ENCODE measurements at places on chromosomes 3 and 15.

DNA sequence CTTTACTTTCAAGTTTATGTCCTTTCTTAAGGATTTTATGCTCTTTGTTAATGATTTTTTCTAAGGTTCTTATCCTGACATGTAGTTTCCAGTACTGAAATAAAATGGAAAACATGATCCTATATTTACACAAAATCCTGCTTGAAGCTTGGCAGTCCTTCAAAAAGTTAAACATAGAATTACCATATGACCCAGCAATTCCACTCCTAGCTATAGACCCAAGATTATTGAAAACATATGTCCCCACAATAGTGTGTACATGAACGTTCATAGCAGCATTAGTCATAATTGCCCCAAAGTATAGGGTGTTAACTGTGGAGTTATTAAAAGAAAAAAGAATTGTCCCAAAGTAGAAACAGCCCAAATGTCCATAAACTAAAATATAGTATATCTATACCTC lies 33.2 kb downstream of the ITGB5 start:
- no peak for DNase-seq

DNA sequence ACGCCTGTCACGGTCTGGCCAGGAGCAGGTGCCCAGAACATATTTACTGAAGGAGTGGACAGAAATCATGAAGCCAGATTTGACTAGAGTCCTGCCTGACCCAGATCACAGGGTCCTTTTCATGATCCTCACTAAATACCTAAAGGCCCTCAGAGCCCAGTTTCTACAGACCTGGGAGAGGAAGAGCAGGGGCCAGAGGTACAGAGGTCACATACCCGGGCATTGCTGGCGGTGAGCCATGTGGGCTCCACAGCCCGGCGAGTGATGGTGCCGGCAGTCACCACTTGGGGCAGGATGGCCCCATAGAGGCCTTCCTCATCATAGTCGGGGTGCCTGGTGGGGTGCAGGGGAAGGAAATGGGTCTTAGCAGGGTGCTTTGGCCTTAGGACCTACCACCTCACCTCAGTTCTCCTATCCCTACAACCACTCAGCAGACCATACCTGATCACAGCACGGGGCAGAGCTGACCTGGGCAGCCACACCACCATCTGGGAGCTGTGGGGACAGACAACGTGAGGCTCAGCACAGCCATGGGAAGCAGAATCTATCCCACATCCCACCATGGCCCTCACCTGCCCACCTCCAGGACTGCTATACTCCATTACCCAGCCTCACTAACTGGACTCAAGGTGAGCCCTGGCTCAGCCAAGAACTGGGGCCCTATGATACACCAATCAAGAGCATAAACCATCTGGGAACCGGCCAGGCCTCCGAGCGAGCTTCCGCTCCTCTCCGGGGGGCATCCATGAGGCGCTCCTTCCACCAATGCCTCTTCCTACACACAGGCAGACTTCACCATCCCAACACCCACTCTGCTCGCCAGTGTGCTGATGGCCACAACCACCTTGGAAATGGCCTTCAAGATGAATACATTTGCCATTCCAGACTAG lies 12.9 kb downstream of the POLG start:
- no peak for DNase-seq

- DNase-seq: no peak
These were observed 197.7 kb downstream of the CD47 start for GRCh38 chr3:107892955-107893624.

- DNase-seq: no peak
These were observed 61.4 kb downstream of the ZNF609 start for GRCh38 chr15:64521726-64522164.

DNA sequence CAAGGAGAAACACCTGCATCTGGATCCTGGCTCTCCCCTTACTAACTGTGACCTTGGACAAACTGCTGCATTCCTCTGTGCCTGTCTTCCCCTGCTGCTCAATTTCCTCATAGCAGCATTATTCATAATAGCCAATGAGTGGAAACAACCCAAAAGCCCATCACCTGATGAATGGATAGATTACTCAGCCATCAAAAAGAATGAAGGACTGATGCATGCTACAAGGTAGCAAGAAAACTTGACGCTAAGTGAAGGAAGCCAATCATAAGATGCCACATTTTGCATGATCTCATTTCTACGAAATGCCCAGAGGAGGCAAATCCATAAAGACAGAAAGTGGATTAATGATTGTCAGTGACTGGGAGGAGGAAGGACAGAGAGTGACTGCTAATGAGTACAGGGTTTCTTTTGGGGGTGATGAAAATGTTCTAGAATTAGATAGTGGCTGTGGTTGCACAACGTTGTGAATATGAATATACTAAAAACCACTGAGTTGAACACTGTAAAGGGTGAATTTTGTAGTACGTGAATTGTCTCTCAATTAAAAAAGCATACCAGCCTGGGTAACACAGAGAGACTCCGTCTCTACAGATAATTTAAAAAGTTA lies 11.2 kb downstream of the IGDCC4 start:
- DNase-seq: no peak

- no peak for DNase-seq
These were observed 264.0 kb upstream of the CRBN start for GRCh38 chr3:3443482-3443881.

DNA sequence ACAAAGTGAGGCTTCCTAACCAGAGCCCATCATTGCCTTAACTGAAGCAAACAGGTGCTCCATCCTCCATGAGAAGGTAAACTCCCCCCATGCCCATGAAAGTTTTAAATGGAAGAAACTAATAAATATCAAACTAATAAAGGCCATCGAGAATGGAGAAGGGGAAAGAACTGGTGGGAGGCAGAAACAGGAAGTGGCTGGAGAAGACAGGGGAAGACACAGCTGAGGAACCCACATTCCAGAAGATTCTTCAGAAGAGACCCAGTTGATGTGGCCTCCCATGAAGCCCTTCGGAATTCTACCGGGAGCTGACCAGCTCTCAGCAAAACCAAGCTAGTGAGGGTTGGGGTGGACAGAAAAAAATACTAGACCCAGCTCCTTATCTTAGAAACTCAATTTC lies 41.6 kb downstream of the SH3BP5 start:
- no peak for DNase-seq

- no peak for DNase-seq
These were observed 26.5 kb downstream of the CD86 start for GRCh38 chr3:122081543-122082247.

GRCh38 chr3:191499307-191500080 lies 38.5 kb downstream of the PYDC2 start:
- DNase-seq: no peak

DNA sequence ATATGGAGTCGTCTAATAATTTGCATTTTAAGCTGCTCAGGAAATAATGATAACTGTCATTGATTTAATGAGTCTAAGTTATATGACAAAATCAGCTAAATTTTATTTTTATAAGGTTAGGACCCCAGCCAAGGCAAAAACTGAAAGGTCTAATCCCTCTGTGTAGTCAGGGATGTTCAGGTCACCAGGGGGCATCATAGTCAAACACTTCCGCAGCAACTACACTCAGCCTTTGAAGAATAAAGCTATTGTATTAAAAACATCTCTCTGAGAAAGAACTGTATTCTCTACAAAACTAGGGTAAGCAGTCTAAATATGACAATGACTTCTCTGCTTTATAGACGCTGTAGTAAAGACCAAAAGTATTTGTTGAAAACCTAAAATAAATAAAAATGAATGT lies 15.0 kb downstream of the INTS14 start:
- DNase-seq: no peak
